Esophagus squamous epithelium (tissue), 5 donors: ENCODE measurements at places on chromosomes 2 and 18.

DNA sequence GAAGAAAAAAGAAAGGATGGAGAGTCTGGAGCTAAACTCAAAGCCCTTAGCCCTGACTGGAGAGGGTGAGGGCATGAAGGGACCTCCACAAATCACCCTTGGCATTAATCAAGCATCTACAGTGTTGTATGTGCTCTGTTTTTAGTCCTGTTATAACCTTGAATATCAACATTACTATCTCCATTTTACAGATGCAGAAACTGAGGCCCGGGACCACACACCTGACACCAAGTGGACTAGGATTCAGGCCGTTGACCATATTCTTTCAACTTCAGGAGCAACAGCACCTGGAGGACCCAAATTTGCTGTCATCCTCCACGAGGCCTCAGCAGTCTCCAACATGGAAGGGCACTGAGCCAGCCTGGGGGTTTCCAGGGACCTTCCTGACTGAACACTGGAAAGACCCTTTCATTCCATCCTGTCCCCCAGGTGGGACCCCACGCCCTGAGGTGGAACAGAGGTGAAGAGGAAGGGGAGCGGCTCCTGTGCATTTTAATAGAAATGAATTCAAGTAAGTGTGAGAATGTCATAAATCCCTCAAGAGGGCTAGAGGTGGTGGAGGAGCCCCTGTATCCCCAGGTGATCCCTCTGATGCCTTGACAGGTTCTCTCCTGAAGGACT, 41.0 kb downstream of the SERTAD2 start:
- DNase-seq = no peak
- H3K27ac ChIP-seq = no peak overlapping the region
- no peaks in the 10 kb centered on the region for H3K27me3 ChIP-seq
- H3K4me3 ChIP-seq = no peak overlapping the region
- H3K4me1 ChIP-seq = peaks cover 23% of the 10 kb centered on the region

GRCh38 chr2:237343993-237344392, 70.0 kb downstream of the COL6A3 start:
- H3K27ac ChIP-seq = no peak overlapping the region
- no peaks in the 10 kb centered on the region for H3K27me3 ChIP-seq
- no peaks in the 10 kb centered on the region for H3K36me3 ChIP-seq
- DNase-seq = no peak
- no peaks in the 10 kb centered on the region for H3K4me1 ChIP-seq

- H3K27ac ChIP-seq = no peak overlapping the region
- peaks cover 11% of the 10 kb centered on the region for H3K4me1 ChIP-seq
- no peak overlapping the region for H3K4me3 ChIP-seq
Measured at GRCh38 chr18:35525795-35526494, 28.2 kb upstream of the INO80C start.

DNA sequence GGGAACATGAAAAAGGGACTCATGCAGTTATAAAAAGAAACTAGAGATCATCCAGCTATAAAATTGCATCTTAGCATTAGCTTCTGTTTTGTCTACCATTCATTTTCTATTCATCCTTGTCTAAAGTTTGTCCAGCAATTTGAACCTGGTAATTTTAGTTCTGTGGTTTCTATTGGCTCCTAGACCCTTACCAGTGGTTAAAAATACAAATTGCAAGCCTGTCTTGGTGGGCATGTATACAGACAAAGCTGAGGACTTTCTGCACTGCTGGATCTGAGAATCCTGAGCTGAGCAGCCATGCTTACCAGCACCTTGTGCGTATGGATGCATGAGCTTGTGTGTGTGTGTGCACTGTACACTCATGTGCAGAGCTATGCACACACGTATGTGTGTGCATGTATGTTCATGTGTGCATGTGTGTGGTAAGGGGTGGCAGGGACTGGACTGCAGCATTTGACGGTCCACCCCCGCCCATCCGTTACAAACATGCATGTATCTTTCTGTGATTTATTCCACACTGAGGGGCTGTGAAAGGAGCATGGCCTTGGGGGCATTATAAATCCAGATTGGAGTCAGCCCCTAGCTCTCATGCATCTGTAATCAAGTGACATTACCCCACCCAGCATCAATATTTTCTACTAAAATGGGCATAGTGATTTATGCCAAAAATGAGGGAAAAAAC, 144.7 kb downstream of the FAM210A start:
- no peak overlapping the region for H3K4me3 ChIP-seq
- H3K27me3 ChIP-seq = no peaks in the 10 kb centered on the region
- no peak for DNase-seq
- H3K36me3 ChIP-seq = no peaks in the 10 kb centered on the region
- peaks cover 5% of the 10 kb centered on the region for H3K4me1 ChIP-seq
- H3K27ac ChIP-seq = no peak overlapping the region

DNA sequence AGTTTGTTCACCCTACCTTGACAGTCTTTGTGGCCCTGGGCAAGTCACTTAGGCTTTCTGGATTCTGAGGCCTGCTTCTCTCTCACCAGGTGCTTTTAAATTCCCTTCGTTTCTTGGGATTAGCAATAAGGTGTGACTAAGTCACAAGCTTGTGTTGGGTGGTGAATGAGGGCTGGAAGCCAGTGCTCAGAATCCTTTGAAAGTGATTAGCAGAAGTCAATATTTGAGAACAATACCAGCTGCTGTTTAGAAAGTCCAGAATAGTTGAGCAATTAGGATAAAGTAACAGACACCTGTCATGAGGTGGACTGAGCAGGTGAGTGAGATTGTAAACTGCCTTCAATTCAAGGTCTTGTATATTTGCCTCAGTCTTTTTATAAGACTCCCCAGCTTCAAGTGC, 19.3 kb upstream of the MGAT5 start:
- no peaks in the 10 kb centered on the region for H3K36me3 ChIP-seq
- no peak for DNase-seq
- no peak overlapping the region for H3K4me3 ChIP-seq

- H3K27me3 ChIP-seq = peaks cover 99% of the 10 kb centered on the region
- H3K4me3 ChIP-seq = no peak overlapping the region
- H3K4me1 ChIP-seq = no peaks in the 10 kb centered on the region
- H3K36me3 ChIP-seq = no peaks in the 10 kb centered on the region
Measured at GRCh38 chr18:45753286-45753685, 29.3 kb downstream of the SLC14A1 start.

GRCh38 chr2:197332641-197333040, 22.1 kb upstream of the ANKRD44 start:
- H3K27ac ChIP-seq = no peak overlapping the region
- H3K36me3 ChIP-seq = no peaks in the 10 kb centered on the region
- H3K4me1 ChIP-seq = no peaks in the 10 kb centered on the region
- DNase-seq = no peak

DNA sequence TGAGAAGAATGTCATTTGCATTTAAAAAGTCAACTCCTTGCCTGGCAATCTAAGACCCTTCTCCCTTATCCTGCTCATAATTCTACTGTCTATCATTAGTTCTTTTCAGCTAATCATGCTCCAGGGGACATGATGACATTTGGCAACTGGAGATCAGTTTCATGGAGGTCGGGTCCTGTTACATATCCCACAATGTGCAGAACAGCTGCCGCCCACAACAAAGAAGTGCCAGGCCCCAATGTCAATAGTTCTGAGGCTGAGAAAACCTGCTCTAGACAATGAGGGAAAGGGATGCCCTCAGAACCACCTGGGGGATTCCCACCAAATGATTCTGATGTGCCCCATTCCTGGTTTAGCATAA, 53.4 kb upstream of the IL1RL1 start:
- H3K4me3 ChIP-seq = no peak overlapping the region
- DNase-seq = no peak
- H3K27ac ChIP-seq = no peak overlapping the region
- H3K36me3 ChIP-seq = no peaks in the 10 kb centered on the region

DNA sequence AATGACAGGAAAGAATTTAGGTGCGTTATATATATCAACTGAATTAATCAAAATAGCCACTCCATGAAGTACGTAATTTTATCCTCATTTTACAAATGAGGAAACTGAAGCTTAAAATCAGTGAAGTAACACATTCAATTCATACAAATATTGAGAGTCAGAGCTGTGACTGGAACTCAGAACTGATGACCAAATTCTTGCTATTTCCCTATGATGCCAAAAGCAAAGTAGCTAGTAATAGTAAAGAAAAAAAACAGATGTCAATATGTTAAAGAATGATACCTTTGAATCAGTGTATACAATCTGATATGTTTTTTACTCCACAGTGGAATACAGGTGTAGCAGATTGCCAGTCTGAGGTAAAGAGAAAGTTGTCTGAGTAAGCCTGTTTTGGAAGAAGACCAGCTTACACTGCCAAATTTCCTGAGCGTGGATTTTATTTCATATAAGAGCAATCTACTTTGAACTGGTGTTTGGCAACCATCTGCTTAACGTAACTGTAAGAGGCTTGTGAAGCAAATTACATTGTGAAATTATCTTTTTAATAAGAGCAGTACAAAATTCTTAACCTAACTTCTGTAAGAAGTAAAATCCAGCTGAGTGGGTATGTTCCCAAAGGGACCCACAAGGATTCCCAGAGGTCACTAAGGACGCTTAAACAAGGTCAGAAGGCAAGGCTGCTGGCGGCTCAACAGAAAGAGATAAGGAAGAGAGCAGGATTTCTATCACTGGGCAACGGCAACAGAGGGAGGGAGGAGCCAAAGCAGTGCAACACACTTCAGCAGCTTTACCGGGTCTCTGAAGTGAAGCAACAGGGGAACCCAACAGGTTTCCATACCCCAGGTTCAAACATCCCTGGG, 85.6 kb downstream of the IKZF2 start:
- H3K36me3 ChIP-seq = no peaks in the 10 kb centered on the region
- no peak for DNase-seq
- peaks cover 86% of the 10 kb centered on the region for H3K4me1 ChIP-seq

DNA sequence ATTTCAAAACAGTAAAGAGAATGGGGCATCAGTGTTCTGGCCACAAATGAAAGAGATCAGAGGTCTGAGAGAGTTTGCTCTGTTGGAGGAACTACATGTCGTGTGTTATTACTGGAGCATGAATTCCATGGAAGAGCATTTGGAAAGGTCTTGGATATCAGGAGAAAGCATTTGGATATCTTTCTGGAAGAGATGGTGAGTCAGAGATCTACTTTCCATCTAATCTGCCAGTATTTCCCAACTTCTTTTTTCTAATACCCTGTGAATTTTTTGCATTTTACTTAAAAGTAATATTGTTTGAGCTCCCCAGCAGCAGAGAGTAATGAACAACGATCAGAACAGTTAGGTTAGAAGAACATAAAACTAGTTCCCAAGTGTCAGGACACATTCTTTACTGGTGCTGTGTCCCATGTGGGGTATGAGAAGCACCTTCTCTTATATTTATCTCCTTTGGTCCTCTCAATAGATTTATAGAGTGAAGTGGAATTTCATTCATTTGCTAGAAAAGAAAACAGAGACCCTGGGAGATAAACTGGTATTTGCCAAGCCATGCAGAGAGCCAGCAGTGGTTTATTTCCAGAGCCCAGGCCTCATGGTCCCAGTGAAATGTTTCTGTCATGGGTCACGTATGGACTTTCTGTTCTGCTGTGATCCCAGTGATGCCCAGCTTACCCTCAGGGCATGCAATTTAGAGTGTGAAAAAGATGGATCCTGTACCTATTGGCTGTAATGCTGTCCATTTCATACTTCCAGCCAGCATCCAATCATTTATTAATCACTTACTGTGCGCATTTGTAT, 130.8 kb upstream of the NT5C1B start:
- no peaks in the 10 kb centered on the region for H3K27me3 ChIP-seq
- no peaks in the 10 kb centered on the region for H3K36me3 ChIP-seq
- H3K4me3 ChIP-seq = no peak overlapping the region

DNA sequence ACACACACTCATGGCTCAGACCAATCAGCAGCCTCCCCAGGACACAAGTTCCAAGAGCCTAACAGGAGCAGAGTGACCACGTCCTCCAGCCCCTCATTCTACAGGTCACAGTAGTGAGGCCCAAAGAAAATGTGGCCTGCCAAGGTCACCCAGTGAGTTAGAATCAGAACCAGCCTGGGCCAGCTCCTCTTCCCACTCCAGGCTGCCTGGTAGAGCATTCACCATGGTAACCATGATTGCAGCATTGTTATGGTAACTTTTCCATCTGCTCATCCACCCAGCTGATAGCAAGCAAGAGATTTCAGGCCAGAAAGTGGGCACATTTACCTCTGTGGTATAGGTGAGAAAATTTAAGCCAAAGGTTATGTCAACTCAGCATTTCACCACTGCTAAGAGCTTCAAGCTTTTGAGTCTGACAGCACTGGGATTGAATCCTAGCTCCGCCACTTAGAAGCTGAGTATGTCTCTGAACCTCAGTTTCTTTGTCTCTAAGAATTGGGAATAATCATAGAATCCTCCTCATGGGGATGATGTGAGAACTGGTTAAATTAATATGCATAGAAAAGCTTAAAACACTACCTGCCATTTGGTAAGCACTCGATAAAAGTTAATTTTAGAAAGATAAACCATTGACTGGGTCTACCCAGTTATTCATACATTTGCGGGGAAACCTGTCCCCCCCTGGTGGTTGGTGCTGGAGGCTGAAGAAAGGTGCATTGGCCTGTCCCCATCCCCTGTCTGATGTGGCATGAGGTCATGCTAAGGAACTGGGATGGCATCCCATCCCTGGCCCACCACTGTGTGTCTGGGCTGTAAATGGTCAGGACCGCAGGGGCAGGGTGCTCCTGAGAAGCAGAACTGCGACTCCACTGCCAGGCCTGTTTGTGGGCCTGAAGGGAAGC, 181.5 kb downstream of the KLHL29 start:
- H3K36me3 ChIP-seq = peaks cover 6% of the 10 kb centered on the region
- no peak for DNase-seq
- peak overlapping the region; percentile 84 for H3K27ac ChIP-seq
- no peak overlapping the region for H3K4me3 ChIP-seq
- H3K4me1 ChIP-seq = peaks cover 58% of the 10 kb centered on the region
- no peaks in the 10 kb centered on the region for H3K27me3 ChIP-seq

DNA sequence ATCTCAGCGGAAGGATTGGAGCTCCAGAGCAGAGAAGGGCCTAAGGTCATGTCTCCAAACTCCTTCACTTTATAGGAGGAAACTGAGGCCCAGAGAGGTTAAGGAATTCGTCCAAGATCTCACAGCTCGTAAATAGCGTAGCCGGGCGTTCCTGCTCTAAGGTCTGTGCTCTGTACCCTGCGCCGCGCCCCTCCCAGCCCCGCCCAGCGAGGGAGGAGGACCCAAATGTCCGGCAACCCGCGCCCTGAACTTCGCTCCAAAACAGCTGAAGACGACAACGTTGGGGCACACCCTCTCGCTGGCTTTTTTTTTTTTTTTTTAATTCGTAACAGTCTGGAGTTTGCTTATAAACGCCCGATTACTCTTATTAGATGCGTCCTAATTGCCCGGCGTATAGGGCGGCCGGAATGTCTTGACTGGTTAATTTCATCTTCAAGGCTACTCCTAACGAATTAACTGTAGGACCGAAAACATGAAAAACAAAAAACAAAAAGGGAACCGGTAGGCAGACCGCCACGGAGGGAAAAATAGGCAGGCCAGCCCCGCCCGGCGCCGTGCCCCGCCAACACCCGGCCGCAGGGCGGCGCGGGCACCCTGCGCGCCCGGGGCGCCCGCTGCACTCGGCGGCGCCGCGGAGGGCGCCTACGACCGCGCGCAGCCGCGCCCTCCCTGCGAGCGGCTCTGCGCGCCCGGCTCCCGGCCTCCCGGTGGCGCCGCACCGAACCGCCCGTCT, 928 bp upstream of the FOSL2 start:
- peak overlapping the region; percentile 100 for H3K27ac ChIP-seq
- peaks cover 14% of the 10 kb centered on the region for H3K36me3 ChIP-seq
- H3K27me3 ChIP-seq = no peaks in the 10 kb centered on the region
- H3K4me3 ChIP-seq = peak overlapping the region; percentile 97
- H3K4me1 ChIP-seq = peaks cover 11% of the 10 kb centered on the region
- peak; percentile 40 for DNase-seq
